Kidney glomerular epithelial cell (primary cell): ENCODE measurements at places on chromosomes 1 and 21.

- DNase-seq, result no peak
Measured at GRCh38 chr1:244254467-244254866, 197.2 kb downstream of the ADSS2 start.

- no peak for DNase-seq
Measured at GRCh38 chr1:54315099-54315498, 91.1 kb downstream of the SSBP3 start.

- no peak for DNase-seq
Measured at GRCh38 chr1:155008015-155008941, 5.7 kb downstream of the ZBTB7B start.

GRCh38 chr1:160494620-160495019 lies 28.4 kb downstream of the SLAMF6 start:
- no peak for DNase-seq

- DNase-seq, result no peak
Measured at GRCh38 chr1:248140846-248141245, 4.1 kb upstream of the OR2M5 start.

DNA sequence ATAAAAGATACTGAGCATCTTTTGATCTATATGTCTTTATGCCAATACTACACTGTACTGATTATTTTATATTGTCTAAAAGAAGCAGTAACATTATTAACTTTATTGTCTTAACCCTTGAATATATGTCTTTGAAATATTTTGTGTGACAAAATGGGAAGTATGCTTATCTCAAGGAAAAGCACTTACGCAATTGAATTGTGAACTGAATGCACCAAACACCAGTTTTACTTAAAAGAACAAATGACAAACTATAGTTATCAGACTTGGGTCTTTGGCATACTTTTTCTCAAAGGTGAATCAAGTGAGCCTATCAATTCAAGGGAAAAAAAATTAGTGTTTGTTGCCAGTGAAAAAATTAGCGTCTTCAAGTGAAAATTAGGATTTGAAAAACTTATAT lies 9.2 kb upstream of the SLC6A9 start:
- DNase-seq, result no peak
